Chondrocyte (in vitro differentiated cells): ENCODE measurements at places on chromosomes 11 and 22. TPM values are rescaled to one million over a fixed set of nuclear protein-coding genes. Genes with fewer than 3 reads are reported as not detected.

- H3K36me3 ChIP-seq, result no peaks in the 10 kb centered on the region
- H3K4me1 ChIP-seq, result no peaks in the 10 kb centered on the region
- H3K27ac ChIP-seq, result peak overlapping the region; percentile 13
- no peak overlapping the region for H3K4me3 ChIP-seq
- peaks cover 6% of the 10 kb centered on the region for H3K27me3 ChIP-seq
- DNase-seq, result no peak
Measured at GRCh38 chr22:44995105-44995514, 14.7 kb downstream of the PHF21B start.

GRCh38 chr22:36197514-36198146 lies 4.0 kb downstream of the APOL4 start:
- DNase-seq, result no peak
- H3K4me3 ChIP-seq, result no peak overlapping the region
- no peaks in the 10 kb centered on the region for H3K27me3 ChIP-seq
- H3K36me3 ChIP-seq, result no peaks in the 10 kb centered on the region
- H3K27ac ChIP-seq, result no peak overlapping the region

GRCh38 chr11:58446294-58446693 lies 4.3 kb upstream of the OR5B12 start:
- H3K27me3 ChIP-seq, result peaks cover 9% of the 10 kb centered on the region
- no peak for DNase-seq
- H3K27ac ChIP-seq, result no peak overlapping the region
- no peak overlapping the region for H3K4me3 ChIP-seq
- H3K36me3 ChIP-seq, result no peaks in the 10 kb centered on the region

DNA sequence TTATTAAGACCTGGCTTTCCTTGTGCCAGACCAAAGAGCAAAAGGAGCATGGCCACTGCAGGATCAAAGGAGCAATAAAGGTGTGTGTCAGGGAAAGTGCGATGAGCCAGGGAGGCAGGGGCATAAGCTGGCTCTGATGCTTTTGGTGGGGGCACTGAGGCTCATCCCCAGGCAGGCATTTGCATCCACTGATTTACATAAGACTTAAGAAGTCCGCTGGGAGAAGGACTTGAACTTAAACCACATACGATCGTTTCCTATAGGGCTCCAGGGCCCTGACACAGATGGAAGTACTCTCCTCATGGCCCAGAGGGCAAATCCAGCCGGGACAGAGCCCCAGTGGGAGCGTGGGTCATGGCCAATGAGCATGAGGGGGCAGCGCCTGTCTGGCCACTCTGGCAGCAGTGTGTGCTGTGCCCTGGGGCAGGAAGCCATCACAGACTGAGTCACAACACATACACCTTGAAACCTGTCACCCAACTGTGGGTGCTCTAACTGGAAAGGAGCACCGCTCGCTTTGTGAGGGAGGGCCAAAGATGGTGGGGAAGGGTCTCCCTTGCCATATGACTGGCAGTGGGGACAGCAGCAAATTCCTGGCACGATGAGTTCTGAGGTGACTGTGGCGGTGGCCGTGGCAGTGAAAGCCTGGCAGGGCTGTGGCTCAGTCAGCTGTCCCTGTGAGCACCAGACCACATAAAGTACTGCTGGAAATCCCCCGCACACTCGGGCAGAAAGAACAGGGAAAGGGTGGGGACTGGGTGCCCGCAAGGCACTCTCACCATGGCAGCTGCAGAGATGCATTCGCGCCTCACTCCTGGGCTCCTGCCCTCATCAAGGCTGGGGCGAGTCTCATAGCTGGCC lies 79.4 kb upstream of the LMO1 start:
- no peak overlapping the region for H3K4me3 ChIP-seq
- peaks cover 16% of the 10 kb centered on the region for H3K27me3 ChIP-seq

The ART1 gene
- not detected in 3 replicates for total RNA-seq

The PLAAT3 gene
- 9.3 to 22.0 TPM (median 21.2 TPM) in 3 replicates for total RNA-seq

DNA sequence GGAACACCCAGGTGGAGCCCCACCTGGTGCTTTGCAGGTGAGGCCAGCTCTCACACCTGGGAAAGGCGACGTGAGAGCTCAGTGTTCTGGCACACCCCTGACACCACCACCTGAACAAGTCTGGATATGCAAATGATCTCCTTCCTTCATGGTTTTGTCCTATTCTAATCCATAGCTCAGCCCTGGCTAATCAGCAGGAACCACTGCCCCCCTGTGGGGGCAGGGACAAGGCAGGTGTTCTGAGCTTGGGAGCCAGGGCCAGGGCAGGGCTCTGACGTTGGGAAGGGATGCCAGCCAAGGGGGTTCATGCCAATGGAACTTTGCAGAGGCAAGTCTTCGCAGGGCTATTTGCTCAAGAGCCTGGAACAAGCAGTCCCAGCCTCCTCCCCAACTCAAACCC lies 144.2 kb downstream of the TRIM29 start:
- no peak overlapping the region for H3K4me3 ChIP-seq
- no peaks in the 10 kb centered on the region for H3K4me1 ChIP-seq
- H3K27ac ChIP-seq, result no peak overlapping the region
- no peak for DNase-seq
- H3K36me3 ChIP-seq, result no peaks in the 10 kb centered on the region

DNA sequence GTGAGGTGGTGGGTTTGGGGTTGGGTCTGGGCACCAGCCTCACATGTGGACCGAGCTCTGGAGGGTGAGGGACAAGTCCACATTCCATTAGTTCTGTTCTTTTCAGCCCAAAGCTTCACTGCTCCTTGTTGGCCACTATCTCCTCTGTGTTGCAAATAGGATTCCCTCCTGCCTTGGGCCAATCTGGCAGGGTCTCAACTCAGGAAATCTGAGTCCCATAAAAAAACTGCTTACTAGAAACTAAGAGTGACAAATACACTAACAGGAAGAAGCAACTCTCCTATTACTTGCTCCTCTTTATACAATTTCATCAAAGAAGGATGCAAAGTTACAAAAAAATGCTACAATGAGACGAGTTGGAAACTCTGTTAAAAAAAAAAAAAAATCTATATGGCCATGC lies 66.2 kb upstream of the CSNK1E start:
- peaks cover 6% of the 10 kb centered on the region for H3K4me1 ChIP-seq
- H3K4me3 ChIP-seq, result no peak overlapping the region
- H3K36me3 ChIP-seq, result peaks cover 9% of the 10 kb centered on the region

The MUC2 gene
- not detected in 3 replicates for total RNA-seq

GRCh38 chr11:3962406-3962840 lies 107.0 kb downstream of the STIM1 start:
- peaks cover 39% of the 10 kb centered on the region for H3K4me1 ChIP-seq
- H3K27me3 ChIP-seq, result no peaks in the 10 kb centered on the region
- no peak for DNase-seq
- no peak overlapping the region for H3K4me3 ChIP-seq
- no peaks in the 10 kb centered on the region for H3K36me3 ChIP-seq

DNA sequence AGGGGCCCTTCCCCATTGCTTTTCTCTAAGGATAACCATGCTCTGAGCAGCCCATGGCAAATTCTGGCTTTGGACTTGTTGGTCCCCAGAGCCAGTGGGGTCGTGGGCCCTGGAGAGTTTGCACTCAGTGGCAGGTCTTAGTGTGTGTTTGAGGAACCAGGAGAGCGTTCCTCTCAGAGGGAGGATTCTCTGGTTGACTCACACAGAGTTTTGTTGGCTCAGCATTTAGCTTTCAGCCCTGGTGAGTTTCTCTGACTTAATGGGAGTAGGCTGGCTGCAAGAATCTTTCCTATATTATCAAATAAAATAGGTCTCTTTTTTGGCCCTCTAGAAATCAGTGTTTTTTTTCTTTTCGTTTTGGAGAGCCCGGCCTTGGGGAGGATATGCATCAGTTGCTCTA lies 20.9 kb downstream of the ST14 start:
- H3K27me3 ChIP-seq, result peaks cover 2% of the 10 kb centered on the region
- H3K4me3 ChIP-seq, result no peak overlapping the region
- no peaks in the 10 kb centered on the region for H3K4me1 ChIP-seq

The CWC15 gene
- 29.5 to 53.3 TPM (median 42.0 TPM) in 3 replicates for total RNA-seq

The GRIA4 gene
- not detected in 3 replicates for total RNA-seq

DNA sequence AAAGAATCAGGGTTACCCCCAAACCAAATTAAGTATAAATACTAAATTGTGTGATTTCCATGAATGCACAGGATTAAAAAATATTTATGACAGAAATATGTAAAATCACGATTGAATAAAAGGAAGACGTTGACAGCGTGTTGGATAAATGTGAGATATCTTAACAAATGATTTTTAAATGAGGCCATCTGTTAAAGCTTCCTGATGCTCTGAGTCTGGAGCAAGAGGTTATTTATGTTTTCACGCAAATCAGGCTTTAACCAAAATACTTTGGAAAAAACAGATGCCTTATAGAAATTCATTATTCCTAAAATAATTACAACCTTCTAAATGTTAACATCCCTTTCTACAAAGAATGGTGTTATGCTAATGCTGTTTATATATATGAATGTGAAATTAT lies 123.3 kb downstream of the PAX6 start:
- DNase-seq, result no peak
- no peaks in the 10 kb centered on the region for H3K27me3 ChIP-seq
- H3K36me3 ChIP-seq, result no peaks in the 10 kb centered on the region
- H3K27ac ChIP-seq, result no peak overlapping the region
